ENCODE measurements at places on chromosomes 6 and 20.

DNA sequence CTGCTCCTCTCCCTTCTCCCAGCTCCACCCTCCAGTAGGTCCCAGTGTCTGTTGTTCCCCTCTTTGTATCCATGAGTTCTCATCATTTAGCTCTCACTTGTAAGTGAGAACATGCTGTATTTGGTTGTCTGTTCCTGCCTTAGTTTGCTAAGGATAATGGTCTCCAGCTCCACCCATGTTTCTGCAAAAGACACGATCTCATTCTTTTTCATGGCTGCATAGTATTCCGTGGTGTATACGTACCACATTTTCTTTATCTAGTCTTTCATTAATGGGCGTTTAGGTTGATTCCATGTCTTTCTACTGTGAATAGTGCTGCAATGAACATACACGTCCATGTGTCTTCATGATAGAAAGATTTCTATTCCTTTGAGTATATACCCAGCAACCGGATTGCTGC lies 136.6 kb downstream of the MYLK4 start:
- DNase-seq, result no peak

GRCh38 chr6:85637579-85637978 lies 5.1 kb downstream of the SYNCRIP start:
- no peak for DNase-seq

GRCh38 chr20:16390991-16391390 lies 182.3 kb downstream of the KIF16B start:
- no peak for DNase-seq

- no peak for DNase-seq
Observed at GRCh38 chr6:30397697-30398096, 52.7 kb downstream of the RPP21 start.

GRCh38 chr6:53956068-53956711 lies 155.1 kb upstream of the MLIP start:
- DNase-seq, result peak; percentile 90

DNA sequence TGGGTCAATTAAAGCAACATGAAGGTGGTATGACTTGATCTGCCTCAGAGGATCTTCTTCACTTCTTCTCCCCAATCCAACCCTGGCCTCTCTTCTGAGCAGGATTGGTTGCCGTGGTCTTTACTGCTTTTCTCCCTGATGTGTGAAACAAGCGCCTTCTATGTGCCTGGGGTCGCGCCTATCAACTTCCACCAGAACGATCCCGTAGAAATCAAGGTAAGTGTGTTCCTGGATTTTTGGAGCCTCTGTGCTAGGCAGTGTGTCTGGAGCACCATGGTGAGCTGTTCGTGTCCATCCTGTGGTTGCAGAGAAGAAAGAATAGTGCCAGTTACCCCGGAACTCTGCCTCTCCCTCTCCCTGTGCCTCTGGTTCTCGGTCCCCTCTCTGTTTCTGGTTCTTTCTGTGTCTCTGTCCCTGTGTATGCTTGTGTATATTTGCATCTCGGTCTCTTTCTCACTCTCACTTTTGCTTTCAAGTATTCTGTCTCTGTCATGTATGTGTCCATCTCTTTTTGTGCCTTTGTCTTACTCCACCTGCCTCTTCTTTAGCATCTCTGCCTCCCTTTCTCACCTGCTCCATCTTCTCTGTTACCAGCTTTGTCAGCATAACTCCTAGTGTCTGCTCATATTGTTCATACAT lies 23.5 kb downstream of the TM9SF4 start:
- DNase-seq, result no peak

DNA sequence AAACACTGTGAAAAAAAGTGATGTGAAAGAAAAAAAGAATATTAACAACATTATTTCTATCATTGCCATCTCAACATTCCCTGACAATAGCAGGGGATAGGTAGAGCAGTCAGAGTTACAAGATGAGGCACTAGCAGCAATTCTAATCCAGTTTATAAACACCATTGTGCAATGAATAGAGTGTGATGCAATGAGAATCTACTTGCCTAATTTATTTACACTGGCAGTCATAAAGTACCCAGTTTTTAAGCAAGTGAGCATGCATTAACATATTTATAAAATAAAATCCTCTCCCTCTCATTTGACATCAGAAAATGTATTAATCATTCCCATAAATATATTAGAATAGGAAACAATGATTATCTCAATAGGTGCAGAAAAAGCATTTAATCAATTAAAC lies 2.5 kb upstream of the MANEA start:
- DNase-seq, result no peak

DNA sequence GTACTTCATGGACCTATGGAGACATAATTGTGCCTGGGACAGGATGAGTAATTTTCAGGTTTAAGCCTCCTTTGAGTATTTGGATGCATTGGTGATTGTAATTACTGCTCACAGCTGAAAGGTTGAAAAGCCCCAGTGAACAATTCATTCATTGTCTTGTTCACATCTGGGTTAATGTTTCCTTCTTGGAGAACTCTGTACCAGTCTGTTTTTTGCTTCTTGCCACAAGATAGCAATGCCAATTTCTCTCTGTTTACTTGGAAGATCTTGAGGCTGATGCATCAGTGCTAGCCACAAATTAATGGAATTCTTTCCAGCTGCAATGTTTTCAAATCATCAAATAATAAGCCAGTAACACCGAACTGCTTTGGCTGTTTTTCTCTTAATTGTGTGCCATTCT lies 207.8 kb downstream of the BMP2 start:
- peak; percentile 8 for DNase-seq

DNA sequence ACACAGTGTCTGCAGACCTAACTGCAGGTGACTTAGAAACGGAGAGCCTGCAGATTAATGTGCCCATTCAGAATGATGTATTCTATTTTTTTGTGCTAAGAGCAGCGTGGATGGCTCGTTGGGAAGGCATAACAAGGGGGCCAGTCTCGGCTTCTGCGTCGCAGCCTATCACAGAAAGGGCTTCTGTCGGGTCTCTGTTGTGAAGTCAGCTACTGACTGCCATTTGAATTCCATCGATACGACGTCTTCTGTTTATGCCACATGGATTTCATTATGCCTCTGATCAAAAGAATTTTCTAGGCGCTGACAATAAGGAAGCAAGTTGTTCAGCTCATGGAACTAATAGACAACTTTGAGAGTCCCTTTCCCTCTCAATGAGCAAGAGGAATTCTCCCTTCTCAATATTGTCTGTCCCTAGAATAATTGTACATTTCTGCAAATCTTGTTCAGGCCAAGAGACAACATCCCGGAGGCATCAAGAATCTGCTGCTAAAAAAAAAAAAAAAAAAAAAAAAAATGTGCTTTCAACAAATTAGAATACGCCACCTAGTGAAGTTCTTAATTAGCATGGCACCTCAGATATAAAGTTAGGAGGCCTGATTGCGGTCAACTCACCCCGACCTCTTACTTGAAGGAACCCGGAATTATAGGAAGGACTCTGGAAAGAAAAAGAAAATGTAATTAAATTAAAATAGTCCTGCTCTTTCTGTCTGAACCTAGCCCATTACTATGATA lies 223.9 kb downstream of the TSHZ2 start:
- peak; percentile 15 for DNase-seq

GRCh38 chr6:142682985-142683384 lies 262.0 kb downstream of the HIVEP2 start:
- no peak for DNase-seq

- peak; percentile 5 for DNase-seq
Observed at GRCh38 chr20:60760256-60761000, 491.6 kb upstream of the CDH4 start.

DNA sequence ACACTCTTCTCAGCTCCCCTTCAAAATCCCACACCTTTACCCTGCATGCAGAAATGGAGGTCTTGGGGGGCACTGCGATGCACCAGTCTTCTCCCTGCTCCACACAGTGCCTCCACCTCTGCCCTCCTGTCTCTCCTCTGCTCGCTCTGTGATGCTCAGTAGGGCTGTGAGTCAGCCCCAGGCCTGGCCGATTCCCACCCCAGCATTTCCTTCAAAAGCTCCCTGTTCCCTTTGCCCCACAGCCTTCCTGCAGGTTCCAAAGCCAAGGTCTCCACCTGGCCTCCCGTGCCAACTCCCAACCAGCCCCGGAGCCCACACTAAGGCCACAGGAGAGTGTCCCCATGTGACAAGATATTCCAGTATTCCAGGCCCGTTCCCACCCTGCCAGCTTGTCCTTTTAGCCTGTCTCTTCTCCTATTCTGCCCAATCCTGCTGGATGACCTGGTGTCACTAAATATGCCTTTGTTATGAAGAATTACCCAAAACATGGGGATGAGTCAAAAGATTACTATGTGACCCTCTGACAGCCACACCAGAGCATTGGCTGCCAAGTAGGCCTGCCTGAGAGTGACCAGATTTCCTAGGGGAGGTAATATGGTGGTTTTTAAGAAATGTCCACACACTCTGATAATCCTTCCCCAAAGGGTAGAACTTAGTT lies 118.9 kb upstream of the NXT1 start:
- DNase-seq, result no peak

GRCh38 chr20:63507083-63507743 lies 8.3 kb upstream of the EEF1A2 start:
- no peak for DNase-seq

DNA sequence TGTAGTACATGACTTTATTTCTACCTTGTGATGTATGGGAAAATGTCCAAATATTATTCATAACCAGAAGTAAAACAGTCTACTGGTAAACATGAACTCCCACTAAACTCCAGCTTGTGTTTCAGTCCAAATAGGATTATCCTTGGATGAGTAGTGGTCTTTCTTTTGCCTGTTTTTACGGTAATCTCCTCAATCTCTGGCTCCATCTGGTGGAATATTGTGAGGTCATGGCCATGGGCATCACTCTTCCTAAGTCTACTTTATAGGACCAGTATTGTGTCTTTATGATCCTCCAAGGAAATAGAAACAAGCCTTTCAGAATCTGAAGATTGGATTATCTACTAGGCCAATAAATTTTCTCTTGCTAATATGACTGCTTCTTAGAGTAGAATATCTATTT lies 505.0 kb downstream of the BMP2 start:
- DNase-seq, result peak; percentile 43

- DNase-seq, result no peak
Observed at GRCh38 chr6:167817016-167817415, 9.7 kb upstream of the AFDN start.

- DNase-seq, result no peak
Observed at GRCh38 chr20:46358346-46359058, 47.9 kb downstream of the ELMO2 start.

DNA sequence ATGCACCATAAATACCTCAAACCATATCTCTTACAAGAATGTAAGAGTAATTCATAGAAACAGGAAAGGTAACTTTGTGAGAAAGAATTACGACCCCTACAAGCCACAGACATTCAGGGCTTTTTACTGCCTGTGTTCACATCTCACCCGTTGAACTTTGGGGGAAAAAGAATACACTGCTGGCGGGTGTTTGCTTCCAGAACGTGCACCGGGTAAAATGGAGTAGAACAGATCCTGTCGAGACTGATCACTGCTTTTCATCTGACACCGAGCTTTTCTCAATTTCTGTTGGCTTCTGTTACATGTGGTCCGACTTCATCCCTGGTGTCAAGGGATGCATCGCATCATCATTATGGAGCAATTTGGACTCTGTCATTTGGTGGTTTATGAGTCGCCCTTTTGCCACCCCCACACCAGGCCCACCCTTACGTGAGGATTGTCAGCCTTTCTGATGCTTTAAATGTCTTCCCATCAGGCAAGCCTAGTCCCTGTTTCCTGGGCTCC lies 219.2 kb upstream of the ZFP64 start:
- no peak for DNase-seq

All from tongue (tissue), 3 donors.